Ascending aorta (tissue), 2 donors: ENCODE measurements at places on chromosomes 12 and 14.

DNA sequence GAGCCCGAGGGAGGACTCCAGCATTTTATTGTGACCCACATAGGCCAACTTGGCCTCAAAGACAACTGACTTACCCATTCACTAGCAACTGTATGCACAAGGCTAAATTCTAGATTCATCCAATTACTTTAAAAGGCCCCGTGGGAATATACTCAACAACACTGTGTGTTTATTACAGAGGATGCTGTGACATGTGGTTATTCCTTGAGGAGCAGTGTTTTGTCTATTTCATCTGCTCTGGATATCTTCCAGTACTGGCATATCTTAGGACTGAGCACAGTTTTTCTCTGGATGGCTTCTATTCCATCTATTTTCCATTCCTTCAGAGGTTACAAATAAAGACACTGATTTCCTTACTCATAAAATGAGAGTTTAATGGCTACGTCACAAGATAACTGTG lies 87.2 kb upstream of the KRAS start:
- no peak for DNase-seq

DNA sequence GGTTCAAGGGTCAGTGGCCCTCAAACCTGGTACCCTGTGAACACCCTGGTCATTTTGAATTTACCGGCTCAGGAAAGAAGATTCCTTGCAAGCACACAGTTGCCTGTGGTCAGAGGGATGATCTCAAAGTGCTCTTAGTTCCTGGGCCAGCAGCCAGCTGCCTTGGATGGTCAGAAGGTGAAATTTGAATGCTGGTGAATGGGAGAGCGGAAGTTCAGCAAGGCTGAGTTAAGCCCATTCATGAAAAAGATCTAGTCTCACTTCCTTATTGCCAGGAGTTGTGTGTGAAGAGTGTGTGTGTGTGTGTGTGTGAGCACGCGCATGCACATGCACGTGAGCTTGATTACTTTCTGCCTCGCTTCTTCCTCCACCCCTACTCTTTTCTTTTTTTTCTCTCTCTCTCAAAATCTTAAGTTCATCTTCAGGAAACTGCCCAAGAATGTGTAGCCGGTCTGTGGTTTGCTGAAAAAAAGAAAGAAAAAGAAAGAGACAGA lies 155.5 kb upstream of the CCND2 start:
- peak; percentile 62 for DNase-seq

DNA sequence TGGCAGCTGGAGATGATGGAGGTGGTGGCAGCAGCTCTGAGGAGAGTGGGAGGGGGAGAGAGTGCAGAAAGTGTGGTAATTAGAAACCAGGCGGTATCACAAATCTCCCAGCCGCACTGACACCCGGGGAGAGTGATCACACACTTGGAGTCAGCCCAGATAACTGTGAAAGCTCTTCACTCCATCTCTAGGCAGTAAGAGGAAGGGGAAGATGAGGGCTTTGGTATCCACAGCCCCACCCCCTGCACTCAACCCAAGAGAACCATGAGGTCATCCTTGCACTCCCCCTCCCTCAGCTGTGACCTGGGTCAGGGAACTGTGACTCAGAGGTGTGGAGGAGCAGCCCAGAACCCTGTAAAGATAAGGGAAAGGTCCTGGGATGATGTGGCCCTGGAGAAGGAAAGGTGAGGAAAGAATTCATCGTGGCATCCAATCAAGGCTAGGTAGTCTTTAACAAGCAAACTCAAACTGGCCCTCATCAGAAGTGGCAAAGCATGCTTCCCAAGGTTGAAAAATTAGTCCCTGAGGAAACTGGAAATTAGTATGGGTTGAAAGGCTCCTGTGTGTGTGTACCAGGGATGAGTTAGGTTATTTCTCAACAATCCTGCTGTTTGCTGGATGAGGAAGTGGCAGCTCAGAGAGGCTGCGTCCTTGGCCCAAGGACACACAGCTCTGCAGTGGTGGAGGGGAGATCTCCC lies 111.0 kb upstream of the LHX5 start:
- no peak for DNase-seq

GRCh38 chr14:75469606-75470237 lies 41.9 kb downstream of the JDP2 start:
- peak; percentile 86 for DNase-seq

GRCh38 chr12:8871068-8871467 lies 43.2 kb upstream of the PHC1 start:
- DNase-seq, result no peak

DNA sequence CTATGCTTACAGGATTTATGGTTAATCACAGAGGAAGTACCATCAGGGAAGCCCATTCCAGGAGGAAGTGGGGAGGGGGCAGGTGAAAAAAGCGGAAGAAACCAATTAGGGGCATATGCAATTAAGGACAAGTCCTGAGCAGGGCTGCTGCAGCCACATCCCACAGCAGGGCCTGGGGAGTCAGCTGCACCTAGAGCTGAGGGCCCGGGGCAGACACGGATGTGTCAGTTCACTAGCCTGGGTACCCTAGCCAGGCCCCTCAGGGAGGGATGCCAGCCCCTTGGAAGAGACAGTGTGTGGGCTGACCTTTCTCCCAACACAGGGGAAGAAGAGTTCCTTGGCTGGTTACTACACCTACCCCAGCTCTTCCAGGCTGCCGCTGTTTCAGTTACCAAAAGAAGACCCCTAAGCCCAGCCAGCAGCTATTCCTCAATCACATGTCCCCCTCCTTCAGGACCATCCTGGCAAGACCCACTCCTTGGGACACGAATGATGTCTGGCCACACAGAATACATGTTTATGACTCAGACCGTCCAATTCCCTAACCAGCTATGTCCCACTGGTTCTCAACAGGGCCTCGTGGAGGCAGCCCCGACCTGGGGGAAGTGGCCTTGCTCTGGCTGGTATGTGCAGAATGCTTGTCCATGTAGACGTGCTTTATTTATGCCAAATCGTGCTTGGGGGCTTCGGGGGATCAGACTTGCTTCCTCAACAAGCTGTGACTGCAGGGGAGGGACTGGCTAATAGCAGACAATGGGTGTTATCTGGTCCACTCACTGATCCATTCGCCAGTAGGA lies 133.7 kb upstream of the RTL1 start:
- DNase-seq, result no peak

GRCh38 chr12:84694116-84694515 lies 218.5 kb downstream of the SLC6A15 start:
- DNase-seq, result no peak

DNA sequence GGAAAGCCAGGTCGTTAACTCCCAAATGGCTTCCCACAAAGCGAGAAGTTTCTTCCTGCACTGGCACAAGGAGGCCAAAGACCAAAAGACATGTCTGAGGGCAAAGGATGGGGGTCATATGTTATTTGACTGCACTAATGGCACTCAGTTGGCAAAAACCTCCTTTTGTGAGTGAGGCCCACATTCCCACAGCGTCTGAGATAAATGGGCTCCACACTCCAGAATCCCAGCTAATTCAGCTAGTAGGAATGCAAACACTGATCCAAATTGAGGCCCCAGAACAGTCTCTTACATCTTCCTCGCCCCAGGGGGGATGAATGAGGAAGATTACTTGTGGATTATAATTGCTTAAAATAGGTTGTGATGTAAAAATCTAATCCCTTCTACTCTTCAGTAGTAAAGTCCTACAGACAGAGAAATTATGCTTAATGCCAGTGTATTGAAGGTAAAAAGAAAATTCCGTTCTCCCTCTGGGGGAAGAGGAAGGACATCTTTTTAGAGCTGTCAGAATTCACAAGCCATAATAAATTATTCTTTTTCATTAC lies 86.4 kb upstream of the PIWIL1 start:
- no peak for DNase-seq

- DNase-seq, result no peak
Observed at GRCh38 chr14:28949503-28949902, 182.9 kb downstream of the FOXG1 start.
